Forelimb muscle (tissue), 1 donor: ENCODE measurements at places on chromosomes 1 and 21.

GRCh38 chr21:39041816-39042215 lies 141.4 kb downstream of the PSMG1 start:
- no peak for DNase-seq

DNA sequence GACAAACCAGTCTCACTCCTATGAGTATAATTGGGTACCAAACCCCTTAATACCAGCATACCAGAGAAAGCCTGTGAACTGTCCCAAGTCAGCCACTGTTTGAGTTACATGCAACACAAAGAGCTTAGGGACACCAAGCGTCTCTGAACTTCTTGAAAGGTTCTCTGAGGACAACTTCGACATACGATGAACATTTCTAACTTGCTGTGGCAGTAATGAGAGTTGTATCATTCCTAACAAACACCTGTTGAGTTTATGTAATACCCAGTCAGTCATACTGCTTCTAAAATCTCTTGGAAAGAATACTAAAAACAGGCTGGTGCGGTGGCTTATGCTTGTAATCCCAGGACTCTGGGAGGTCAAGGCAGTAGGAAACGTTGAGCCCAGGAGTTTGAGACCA lies 18.4 kb downstream of the CCT8 start:
- no peak for DNase-seq

DNA sequence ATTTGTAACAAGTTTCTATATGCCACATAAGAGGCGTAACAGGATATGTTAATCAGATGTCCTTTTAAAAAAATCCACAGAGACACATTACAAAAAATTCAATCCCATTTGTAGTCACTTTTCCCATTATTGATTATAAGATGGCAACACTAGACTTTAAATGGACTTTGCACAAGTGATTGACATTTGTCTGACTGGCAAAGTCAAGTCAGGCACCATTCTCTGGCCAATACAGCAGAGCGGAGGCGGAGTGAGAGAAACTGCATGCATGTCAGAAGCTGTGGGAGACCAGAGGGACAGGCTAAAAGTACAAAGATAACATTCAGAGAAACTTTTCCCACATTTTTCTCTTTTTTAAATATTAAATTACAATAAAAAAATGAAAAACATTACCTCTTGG lies 28.1 kb upstream of the RGS5 start:
- no peak for DNase-seq

DNA sequence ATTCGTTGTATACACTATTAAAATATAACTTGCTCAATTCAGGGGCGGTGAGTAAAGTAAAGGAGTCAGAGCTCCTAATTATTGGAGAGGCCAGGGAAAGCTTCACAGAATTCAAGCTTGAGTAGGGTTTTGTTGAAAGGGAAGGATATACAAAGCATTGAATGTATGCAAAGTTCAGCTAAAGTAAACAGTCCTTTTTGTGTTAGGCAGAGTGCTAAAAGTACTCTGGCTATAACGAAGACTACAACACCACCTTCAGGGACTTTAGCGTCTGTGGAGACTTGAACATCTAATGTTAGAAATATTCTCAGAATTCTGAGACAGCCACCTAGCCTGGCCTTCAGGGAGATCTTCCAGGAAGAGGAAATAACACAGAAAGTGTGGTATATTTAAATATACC lies 1.1 kb downstream of the FALEC start:
- no peak for DNase-seq

GRCh38 chr1:110393286-110393685 lies 2.5 kb upstream of the SLC16A4 start:
- DNase-seq = no peak
